ENCODE measurements at places on chromosomes 5 and 9. TPM values are rescaled to one million over a fixed set of nuclear protein-coding genes. Genes with fewer than 3 reads are reported as not detected.

- no peak for DNase-seq
These were observed 222.8 kb downstream of the TENT4A start for GRCh38 chr5:6936031-6936430.

DNA sequence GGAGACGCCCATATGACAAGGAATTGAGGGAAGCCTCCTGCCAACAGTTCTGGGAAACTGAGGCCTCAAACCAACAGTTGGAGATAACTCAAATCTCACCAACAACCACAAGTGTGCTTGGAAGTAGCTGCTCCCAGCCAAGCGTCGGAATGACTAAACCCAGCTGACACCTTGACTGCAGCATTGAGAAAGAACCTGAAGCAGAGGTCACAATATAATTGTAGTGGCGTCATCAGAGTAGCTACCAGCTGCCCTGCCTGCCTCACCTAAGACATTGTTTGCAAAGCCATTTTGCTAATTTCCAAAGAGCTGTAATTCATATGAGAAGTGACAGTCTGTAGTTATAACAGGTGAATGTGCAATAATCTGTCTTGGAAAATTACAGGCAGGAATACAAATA is 40.8 kb upstream of the ANKRD31 start:
- DNase-seq, result peak; percentile 60

- DNase-seq, result no peak
These were observed 35.8 kb downstream of the SLC36A1 start for GRCh38 chr5:151483176-151483575.

GRCh38 chr9:89640361-89640760 is 35.5 kb downstream of the GADD45G start:
- no peak for DNase-seq

DNA sequence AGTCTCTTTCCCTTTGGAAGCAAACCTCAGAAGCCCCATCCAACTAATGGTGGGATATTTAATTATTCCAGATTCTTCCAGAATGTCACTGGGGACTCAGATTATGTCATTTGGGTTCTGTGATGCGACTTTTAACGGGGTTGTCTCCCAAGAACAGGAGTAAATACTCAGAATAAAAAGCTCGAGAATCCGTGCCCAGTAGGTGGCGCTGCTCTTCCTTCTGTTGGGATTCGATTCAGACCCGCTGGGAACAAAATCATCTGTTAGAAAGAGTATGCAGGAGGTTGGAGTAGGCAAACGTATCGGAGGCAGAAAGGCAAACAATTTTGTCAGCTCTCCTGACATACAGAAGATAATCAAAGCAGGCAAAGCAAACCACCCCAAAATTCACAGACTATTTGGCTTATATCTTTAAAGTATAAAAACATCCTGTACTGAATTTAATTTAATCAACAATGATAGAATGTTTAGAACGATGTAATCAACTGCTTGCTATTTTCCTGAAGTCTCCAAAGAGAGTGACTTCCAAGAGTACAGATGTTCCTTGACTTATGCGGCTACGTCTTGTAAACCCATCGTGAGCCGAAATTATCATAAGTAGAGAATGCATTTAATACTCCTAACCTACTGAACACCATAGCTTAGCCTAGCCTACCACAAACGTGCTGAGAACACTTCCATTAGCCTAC is 169.8 kb upstream of the RAI14 start:
- peak; percentile 49 for DNase-seq

DNA sequence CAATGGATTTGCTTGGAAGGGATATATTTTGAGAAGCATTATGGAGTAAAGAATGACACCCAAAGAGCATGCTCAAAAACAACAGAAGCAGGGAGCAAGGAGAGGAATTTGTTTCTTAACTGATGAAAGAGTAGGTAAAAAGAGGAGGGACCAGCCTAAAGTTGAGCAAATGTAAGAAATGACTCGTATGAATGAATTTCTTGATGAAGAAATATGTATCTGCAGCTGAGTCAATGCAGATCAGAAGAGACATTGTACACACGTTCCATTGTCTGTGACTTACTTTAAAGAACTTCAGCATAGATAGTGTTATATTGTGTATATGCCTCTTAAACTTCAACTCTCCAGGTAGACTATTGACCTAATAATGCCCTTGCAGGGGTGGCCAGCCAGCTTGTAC is 112.7 kb upstream of the NREP start:
- DNase-seq, result no peak

DNA sequence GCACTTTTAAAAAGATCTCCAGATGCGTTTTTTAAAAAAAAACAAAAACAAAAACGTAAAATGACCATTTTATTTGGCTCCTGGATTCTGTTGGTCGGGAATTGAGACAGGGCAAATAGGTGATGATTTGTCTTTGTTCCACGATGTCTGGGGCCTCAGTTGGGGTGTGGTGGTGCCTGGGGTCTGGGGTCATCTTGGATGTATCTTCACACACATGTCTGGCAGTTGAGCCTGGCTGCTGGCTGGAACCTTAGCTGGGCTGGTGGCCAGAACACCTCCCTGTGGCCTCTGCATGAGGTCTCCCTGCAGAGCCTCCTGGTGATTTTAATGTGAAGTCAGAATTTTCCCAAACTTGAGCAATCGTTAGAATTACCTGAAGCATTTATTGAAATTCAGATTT is 42.5 kb upstream of the BASP1 start:
- no peak for DNase-seq

DNA sequence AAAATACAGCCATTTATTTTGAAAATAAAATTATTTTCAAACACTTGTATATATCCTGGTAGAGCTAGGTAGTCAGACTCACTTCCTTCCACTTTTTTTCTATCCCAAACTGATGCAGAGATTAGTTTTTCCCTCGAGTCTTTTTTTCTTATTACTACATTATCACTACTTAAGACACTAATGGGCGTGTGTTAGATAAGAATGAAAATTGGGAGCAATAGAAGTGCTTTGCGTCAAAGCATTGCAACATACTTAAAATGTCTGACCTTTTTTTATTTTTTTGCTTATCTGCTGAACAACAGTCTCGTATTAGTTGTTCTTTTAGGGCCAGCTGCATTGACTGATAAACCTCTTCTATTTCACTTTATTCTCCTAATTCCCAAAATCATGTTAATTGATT is 1278.7 kb downstream of the CDH12 start:
- DNase-seq, result no peak

DNA sequence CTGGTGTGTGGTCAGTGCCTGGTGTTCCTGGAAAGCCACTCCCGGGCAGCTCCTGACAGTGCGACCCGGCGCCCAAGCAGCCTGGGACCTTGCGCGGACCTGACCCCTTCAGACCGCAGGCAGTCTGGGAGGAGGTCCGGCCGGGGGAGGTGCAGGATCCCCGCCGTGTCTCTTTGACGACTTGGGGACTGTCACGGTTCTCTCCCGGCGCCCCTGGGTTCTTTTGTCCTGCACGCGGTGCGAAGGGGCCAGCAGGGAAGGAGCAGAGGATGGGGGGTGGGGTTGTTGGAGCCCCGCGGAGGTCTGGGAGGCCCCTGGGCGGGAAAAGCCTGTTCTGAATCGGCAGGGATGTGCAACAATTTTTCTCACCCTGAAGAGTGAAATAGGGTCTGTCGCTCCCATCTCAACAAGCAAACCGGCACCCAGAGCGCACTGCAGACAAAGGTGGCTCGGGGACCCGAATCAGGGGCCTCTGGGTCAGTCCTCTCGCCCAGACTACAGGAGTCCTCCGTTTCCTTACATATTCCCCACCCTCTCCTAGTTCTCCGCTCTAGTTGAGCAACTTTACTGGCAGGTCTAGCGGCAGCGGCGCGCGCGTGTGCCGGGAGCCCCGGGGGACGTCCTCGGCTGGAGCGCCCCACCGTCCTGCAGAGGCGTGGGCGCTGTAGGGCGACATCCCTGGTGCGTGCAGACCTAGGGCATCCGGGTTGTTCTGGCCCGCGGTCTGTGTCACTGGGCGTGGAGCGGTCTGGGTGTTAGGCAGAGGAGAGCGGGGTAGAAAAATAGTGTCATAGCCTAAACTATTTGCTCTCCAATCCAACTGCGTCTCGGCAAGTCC is 1.2 kb downstream of the VCAN start:
- DNase-seq, result peak; percentile 45

- DNase-seq, result no peak
These were observed 20.3 kb downstream of the ENHO start for GRCh38 chr9:34502471-34502870.

GRCh38 chr5:172733131-172733973 is 37.6 kb downstream of the DUSP1 start:
- no peak for DNase-seq

- no peak for DNase-seq
These were observed 116.1 kb downstream of the ARL15 start for GRCh38 chr5:54194318-54194717.

DNA sequence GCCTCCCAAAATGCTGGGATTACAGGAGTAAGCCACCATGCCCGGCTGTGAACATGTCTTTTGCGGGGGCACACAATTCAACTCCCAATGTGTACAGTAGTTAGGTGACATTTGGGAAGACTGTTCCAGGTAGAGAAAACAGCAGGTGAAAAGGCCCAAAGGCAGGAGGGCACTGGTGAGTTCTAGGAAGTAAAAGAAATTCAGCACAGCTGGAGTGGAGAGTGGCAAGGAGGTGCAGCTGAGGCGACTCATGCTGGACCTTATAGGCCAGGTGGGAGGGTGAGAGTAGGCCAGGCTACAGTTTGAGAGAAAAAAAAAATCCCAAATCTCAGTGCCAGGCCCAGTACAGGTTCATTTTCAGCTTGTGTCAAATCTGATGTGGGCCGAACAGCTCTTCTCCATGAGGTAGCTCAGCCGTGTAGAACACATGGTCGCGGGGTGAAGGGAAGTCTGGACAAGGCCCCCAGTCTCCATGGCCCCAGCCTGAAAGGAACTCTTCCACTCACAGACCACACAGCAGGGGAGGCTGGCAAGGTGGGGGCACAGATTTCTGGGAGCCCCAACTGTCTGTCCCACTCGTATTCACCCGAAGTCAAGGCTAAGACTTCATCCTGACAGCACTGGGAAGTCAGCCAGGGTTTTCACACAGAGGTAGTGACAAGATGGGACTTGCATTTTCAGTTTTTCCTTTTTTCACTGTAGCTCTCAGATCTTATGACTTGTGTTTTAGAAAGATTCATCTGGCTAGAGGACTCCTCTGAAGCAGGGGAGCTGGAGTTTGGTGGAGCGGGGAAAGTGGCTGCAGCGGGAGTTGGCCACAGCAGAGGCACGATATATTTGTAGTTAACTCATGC is 4.5 kb upstream of the HNRNPAB start:
- no peak for DNase-seq

DNA sequence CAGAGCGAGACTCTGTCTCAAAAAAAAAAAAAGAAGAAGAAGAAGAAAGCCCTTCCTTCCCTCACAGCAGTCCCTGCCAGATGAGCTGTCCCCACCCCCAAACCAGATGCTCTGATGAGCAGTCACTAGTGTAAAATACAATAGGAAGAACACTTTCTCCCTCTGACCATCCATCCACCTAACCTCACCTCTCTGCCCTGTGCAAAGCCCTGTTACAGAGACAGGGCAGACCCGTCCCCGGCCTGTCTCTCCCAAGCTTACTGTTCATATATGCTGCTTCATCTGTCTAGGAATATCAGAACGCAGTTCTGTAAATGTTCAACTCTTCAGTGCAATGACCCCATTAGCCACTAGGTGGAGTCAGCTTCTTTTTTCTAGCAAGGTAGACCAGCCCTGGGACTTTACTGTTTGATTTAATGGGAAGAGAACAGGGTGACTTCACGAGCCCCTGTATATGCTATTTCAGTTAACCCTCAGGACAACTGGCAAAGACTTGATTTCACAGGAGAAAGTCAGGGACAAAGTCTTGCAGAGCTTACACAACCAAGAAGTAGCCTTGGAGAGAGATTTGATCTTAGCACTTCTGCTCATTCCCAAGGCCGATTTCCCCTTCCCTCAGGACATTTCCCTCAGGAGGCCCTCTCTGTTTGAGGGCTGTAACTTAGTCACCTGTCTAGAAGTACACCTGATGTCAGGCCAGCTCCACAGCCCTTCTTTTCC is 14.9 kb upstream of the FGFR4 start:
- peak; percentile 79 for DNase-seq

- DNase-seq, result no peak
These were observed 678.7 kb upstream of the TYRP1 start for GRCh38 chr9:12014488-12014887.

GRCh38 chr5:138870611-138871010 is 4.5 kb downstream of the LRRTM2 start:
- DNase-seq, result no peak

DNA sequence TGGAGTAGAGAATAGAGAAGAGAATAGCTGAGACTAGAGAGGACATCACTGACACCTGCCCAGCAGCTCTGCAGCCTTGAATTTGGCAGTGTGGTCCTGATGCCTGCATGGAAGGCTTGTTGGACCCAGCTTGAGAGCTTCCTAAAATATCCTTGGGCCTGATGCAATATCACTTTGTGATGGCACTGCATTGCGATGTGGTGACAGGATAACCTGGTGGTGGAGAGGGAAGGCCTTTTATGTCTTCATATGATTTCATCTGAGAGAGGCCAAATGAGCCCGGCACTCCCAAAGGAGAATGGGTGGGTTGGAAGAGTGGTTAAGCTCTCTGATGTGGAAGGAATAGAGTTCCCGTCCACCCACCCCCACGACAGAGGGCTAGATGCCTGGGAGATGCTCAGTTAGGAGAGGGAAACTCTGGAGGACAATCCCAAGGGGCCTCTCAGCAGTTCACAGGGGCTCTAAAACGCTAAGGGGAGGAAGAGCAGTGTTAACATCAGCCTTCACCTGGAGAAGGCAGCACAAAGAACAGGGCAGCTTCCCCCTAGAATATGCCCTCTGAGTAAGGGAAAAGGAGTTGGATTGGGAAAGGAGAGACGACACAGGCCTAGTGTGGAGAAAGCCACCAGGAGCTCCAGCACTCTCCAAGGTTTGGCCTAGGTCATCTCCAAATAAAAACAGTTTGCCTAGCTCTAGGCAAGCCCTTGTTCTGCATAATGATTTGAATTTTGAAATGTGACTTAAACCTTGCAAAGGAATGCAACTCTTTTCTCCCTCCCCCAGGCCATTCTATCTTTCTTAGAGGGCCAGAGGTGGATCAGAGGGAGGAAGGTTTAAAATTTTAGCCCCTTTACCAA is 99.8 kb upstream of the SSBP2 start:
- no peak for DNase-seq

GRCh38 chr9:69834056-69834455 is 13.4 kb downstream of the CFAP95 start:
- no peak for DNase-seq

GRCh38 chr5:134114886-134115805 is 665 bp downstream of the TCF7 start:
- peak; percentile 83 for DNase-seq

- no peak for DNase-seq
These were observed 390.5 kb downstream of the ZNF608 start for GRCh38 chr5:124355928-124356327.

GRCh38 chr5:106587-106986 is 14.6 kb downstream of the PLEKHG4B start:
- DNase-seq, result no peak

Gene DENND4C
- total RNA-seq, result 188 TPM

Gene ADAMTSL1
- 2.8 TPM for total RNA-seq

Gene LHX3
- total RNA-seq, result not detected

Gene CHD1
- total RNA-seq, result 71.0 TPM

Gene INSYN2B
- total RNA-seq, result 2.5 TPM

Gene PTPRD
- total RNA-seq, result 125 TPM

Gene CENPK
- total RNA-seq, result 7.9 TPM

Gene GABRG2
- not detected for total RNA-seq

Gene TEK
- total RNA-seq, result 4.7 TPM

Gene PCDHGA2
- total RNA-seq, result 1.7 TPM
